MG63 (cell line): ENCODE measurements at places on chromosomes 7 and 10. TPM values are rescaled to one million over a fixed set of nuclear protein-coding genes. Genes with fewer than 3 reads are reported as not detected.

Gene PAPSS2
- total RNA-seq = 34.2 and 38.6 TPM in 2 replicates

Gene PLPP4
- 3.4 and 13.4 TPM in 2 replicates for total RNA-seq

Gene AGR2
- not detected in 2 replicates for total RNA-seq

Gene SHTN1
- 0.82 and 0.99 TPM in 2 replicates for total RNA-seq

Gene RAB19
- total RNA-seq = not detected in 2 replicates

Gene PIP
- not detected in 2 replicates for total RNA-seq

Gene AKR1C3
- total RNA-seq = 8.7 and 11.3 TPM in 2 replicates

Gene ZNF655
- total RNA-seq = 23.1 and 36.7 TPM in 2 replicates

Gene RHEB
- total RNA-seq = 84.5 and 139 TPM in 2 replicates

Gene CACNA2D1
- total RNA-seq = 2.9 and 9.7 TPM in 2 replicates

Gene DRGX
- 0.07 and 0.10 TPM in 2 replicates for total RNA-seq

Gene PRSS37
- not detected in 2 replicates for total RNA-seq

Gene ELFN1
- 0.05 and 0.56 TPM in 2 replicates for total RNA-seq

Gene NPFFR1
- not detected in 2 replicates for total RNA-seq

Gene C7orf33
- not detected in 2 replicates for total RNA-seq

Gene SFMBT2
- total RNA-seq = 0.03 TPM in 1 of 2 replicates, not detected in the other

Gene CPA2
- total RNA-seq = 1.0 and 1.6 TPM in 2 replicates

Gene GSDME
- 3.7 and 4.1 TPM in 2 replicates for total RNA-seq

Gene SYCE1
- total RNA-seq = not detected in 2 replicates

Gene BRAF
- 4.2 TPM in 2 replicates for total RNA-seq

Gene WDFY4
- 0.07 and 0.63 TPM in 2 replicates for total RNA-seq

Gene ZSCAN25
- 3.8 and 3.9 TPM in 2 replicates for total RNA-seq

Gene PLCE1
- 1.5 and 3.9 TPM in 2 replicates for total RNA-seq

Gene ABCA13
- total RNA-seq = not detected in 2 replicates

Gene AGAP9
- 1.7 and 3.8 TPM in 2 replicates for total RNA-seq

Gene ELN
- not detected in 2 replicates for total RNA-seq

Gene ASIC3
- total RNA-seq = 0.76 TPM in 1 of 2 replicates, not detected in the other

Gene CYP2E1
- total RNA-seq = 0.99 TPM in 1 of 2 replicates, not detected in the other

Gene PON1
- total RNA-seq = not detected in 2 replicates

Gene ADAM12
- 15.3 and 15.8 TPM in 2 replicates for total RNA-seq

Gene ATP6V0A4
- not detected in 2 replicates for total RNA-seq

Gene PLAU
- 169 and 219 TPM in 2 replicates for total RNA-seq

Gene PPP1R9A
- total RNA-seq = 1.7 and 3.1 TPM in 2 replicates

Gene HOXA6
- 0.82 and 5.1 TPM in 2 replicates for total RNA-seq

Gene BTBD16
- total RNA-seq = not detected in 2 replicates

Gene HTR7
- total RNA-seq = 6.4 and 7.6 TPM in 2 replicates

Gene CCNY
- 36.1 and 47.2 TPM in 2 replicates for total RNA-seq

Gene INTS1
- 34.2 and 48.6 TPM in 2 replicates for total RNA-seq

Gene AKR1E2
- 0.37 and 1.2 TPM in 2 replicates for total RNA-seq

Gene ALOX5
- total RNA-seq = not detected in 2 replicates

Gene MYOZ1
- total RNA-seq = not detected in 2 replicates

Gene LRGUK
- not detected in 2 replicates for total RNA-seq

Gene LMOD2
- total RNA-seq = not detected in 2 replicates

Gene ZNF479
- total RNA-seq = not detected in 2 replicates

Gene SLC13A1
- not detected in 2 replicates for total RNA-seq

Gene SPAM1
- not detected in 2 replicates for total RNA-seq

Gene NACAD
- total RNA-seq = not detected in 2 replicates

Gene LRRC61
- not detected in 2 replicates for total RNA-seq

Gene TMEM225B
- not detected in 2 replicates for total RNA-seq

Gene ETV1
- total RNA-seq = 5.6 and 19.1 TPM in 2 replicates

Gene RTKN2
- 1.3 and 2.7 TPM in 2 replicates for total RNA-seq

Gene CTAGE6
- total RNA-seq = not detected in 2 replicates

Gene NUP42
- total RNA-seq = 19.4 and 29.4 TPM in 2 replicates

Gene UCMA
- not detected in 2 replicates for total RNA-seq

Gene DOCK4
- 0.30 and 0.57 TPM in 2 replicates for total RNA-seq

Gene EPHB6
- 0.96 and 3.6 TPM in 2 replicates for total RNA-seq
